ENCODE measurements at places on chromosomes 2 and 18.

- DNase-seq = no peak
Measured at GRCh38 chr2:107036293-107036692, 150.3 kb upstream of the ST6GAL2 start.

DNA sequence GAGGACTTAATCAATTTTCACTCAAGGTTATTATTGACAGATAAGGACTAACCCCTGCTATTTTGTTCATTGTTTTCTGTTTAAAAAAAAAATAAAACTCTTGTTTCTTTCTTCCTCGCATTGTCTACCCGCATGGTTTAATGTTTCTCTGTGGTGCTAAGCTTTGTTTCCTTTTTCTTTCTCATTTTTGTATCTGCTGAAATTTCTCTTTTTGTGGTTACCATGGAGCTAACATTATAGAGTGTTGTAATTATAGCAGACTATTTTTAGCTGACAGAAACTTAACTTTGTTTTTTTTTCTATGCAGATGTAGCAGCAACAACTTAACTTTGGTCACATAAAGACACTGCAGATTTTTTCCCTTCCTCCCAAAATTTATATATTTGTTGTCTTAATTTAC, 43.1 kb upstream of the CHN1 start:
- DNase-seq = no peak

DNA sequence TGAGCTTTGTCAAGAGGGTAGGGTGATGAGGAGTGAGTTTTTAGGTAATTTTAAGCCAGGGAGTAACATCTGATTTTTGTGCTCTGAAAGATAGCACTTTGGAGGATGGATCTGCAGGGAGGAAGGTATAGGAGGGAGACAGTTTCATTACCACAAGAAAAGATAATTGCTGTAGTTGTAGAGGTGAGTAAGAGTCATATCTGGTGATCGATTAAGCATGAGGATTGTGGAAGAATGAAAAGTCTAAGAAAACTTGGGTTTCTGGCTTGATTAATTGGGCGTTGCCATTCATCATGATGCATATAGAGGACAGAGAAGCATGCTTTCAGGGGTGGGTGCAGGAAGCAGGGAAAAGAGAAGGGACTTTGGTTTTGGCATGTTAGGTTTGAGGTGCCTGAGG, 18.5 kb downstream of the KCMF1 start:
- DNase-seq = no peak

GRCh38 chr2:196449083-196449482, 190.4 kb upstream of the CCDC150 start:
- DNase-seq = no peak

- DNase-seq = no peak
Measured at GRCh38 chr2:167940734-167941507, 306.5 kb downstream of the STK39 start.

- no peak for DNase-seq
Measured at GRCh38 chr18:28735731-28736130, 558.8 kb upstream of the CDH2 start.

DNA sequence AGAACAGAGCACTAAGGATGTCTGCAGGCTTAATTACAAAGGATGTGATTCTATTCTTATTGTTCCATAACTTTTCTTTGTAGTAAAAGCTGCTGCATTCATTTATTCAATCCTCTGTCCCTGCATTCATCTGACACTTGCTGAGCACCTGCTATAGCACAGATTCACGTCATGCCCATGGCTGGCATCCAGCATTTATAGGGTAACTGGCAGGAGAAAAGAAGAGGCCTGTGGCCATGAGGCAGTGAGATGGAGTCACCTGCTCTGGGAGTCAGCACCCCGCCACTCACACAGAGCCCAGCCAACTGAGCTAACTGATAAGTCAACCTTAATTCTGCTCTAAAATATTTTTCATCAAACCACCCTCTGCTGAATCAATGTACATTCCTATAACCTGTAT, 18.3 kb upstream of the CDC42EP3 start:
- no peak for DNase-seq

GRCh38 chr18:57784034-57784800, 18.9 kb downstream of the ATP8B1 start:
- DNase-seq = no peak

GRCh38 chr2:171965661-171966060, 34.1 kb upstream of the METAP1D start:
- DNase-seq = no peak

GRCh38 chr2:62152000-62152399, 43.9 kb upstream of the B3GNT2 start:
- DNase-seq = no peak

- no peak for DNase-seq
Measured at GRCh38 chr2:151575338-151575737, 158.9 kb downstream of the NEB start.

DNA sequence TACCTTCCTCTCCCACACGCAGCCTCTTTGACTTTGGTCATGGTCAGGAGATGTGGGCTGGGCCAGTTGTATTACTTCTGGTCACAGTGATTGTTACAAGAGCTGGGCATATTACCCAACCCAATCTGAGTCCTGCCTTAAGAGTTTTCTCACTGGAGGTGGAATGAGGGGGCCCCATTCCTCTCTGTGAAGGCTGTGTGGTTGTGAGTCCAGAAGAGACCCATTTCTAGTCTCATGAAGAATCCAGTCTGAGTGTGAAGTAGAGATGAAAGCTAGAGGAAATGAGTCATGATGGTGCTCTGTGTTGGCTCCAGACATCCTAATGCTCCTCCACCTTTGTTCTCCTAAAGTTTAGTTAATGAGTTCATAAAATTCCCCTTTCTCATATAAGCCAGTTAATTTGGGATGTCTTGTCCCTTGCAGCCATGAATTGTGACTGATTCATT, 50.8 kb upstream of the RASGRP3 start:
- no peak for DNase-seq

DNA sequence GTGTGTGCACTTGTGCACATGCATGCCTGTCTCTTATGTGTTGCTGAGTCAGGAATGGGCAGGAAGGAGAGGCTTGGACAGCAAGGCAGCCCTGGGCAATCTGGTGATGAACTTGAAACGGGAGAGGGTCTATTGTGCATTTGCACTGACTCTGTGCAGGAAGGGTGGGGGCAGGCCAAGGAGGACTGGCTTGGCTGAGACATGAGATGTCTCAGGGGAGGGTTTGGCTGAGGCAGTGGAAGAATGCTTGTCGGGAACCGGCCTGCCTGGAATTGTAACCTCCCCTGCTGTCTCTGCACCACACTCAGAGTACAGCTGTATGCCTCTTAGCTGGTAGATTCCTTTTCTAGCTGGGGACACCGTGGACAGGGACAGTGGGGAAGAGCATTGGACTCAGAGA, 176.1 kb upstream of the TNP1 start:
- DNase-seq = no peak

GRCh38 chr2:28389399-28390240, 3.0 kb upstream of the FOSL2 start:
- DNase-seq = peak; percentile 59

- no peak for DNase-seq
Measured at GRCh38 chr2:106115250-106115649, 78.9 kb downstream of the UXS1 start.

GRCh38 chr2:210917465-210917864, 361.1 kb downstream of the CPS1 start:
- DNase-seq = no peak

- DNase-seq = no peak
Measured at GRCh38 chr2:150431561-150432311, 55.7 kb downstream of the RND3 start.

DNA sequence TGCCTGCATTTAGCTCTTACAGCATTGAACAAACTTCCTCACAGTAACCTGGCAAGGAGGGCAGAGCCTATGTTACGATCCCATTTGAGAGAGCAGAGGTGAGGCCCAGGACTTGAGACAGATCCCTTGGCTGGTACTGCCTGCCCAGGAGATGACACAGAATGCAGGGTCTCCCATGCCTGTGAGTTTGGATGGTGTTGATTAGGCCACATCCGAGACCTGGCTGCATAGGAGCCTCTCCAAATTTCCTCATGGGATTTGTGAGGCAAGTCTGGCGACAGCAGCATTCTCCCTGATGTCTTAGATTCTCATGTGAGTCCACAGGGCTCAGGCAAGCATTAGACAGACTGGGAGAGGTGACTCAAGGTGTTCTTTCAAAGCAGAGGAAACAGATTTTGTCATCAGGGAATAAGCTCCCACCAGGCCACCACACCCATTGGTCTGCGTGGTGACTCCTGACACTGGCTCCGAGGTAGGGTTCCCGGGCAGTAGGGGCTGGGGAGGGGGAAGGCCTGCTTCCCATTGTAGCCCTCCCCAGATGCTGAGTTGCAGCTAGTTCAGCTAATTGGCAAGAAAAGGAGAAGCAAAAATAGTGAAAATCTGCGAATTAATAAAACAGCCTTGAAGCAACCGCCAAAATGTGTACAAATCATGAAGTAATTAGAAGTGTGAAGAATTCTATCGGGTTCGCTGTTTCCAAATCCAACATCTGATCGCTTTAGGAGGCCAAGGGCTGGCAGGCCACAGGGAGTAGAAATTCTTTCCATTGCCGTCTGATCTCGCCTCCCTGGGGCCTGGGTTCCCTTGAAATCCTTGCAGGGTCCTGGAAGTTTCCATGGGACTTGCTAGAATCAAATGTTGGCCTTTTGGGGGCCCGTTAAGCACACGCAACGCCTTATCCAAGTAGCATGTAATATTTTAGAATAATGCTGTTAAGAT, 68.0 kb downstream of the MAPK4 start:
- no peak for DNase-seq

GRCh38 chr18:76791106-76791505, 31.3 kb upstream of the ZNF236 start:
- no peak for DNase-seq

DNA sequence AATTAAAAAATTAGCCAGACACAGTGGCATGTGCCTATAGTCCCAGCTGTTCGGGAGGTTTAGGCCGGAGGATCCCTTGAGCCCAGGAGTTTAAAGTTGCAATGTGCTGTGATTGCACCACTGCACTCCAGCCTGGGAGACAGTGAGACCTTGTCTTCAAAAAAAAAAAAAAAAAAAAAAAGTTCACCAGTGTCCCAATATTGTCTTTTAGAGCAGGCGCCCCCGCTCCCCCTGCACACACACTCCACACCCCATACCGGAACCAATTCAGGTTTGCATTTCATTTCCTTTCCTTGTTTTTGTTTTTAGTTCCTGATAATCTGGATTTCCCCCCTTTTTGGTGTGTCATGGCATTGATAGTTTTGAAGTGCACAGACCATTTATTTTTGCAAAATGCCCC, 10.4 kb downstream of the TMEM87B start:
- DNase-seq = no peak

GRCh38 chr18:36560187-36560586, 262.7 kb downstream of the FHOD3 start:
- DNase-seq = no peak

GRCh38 chr18:73891572-73892421, 255.8 kb downstream of the FBXO15 start:
- no peak for DNase-seq

- DNase-seq = no peak
Measured at GRCh38 chr18:44969214-44969795, 288.6 kb downstream of the SETBP1 start.

DNA sequence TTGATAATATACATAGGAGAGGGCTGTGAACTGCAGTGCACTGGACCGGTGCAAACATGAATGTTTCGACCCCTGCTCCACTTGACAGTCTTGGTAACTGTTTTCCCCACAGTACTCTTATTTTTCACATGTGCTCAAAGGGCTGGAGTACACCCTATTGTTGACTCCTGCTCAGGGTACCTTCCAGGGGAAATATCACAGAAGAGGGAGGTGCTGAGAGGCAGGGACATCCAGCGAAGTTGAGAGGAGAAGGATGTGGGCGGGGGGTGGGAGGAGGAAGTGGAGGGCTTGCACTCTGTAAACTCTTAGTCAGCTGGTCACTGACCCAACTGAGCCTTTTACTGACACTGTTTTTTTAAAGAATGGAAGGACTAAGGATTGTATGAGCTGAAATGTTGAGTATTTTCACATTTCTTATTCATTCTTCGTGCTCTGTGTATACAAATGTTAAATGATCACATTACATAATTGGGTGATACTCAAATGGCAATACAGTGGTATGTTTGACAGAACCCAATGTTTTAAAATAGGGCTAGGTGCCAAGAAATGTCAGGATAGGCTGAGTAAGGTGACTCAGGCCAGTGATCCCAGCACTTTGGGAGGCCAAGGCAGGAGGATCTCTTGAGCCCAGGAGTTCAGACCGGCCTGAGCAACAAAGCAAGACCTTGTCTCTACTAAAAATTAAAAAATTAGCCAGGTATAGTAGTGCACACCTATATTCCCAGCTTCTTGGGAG, 10.0 kb downstream of the INPP4A start:
- no peak for DNase-seq

DNA sequence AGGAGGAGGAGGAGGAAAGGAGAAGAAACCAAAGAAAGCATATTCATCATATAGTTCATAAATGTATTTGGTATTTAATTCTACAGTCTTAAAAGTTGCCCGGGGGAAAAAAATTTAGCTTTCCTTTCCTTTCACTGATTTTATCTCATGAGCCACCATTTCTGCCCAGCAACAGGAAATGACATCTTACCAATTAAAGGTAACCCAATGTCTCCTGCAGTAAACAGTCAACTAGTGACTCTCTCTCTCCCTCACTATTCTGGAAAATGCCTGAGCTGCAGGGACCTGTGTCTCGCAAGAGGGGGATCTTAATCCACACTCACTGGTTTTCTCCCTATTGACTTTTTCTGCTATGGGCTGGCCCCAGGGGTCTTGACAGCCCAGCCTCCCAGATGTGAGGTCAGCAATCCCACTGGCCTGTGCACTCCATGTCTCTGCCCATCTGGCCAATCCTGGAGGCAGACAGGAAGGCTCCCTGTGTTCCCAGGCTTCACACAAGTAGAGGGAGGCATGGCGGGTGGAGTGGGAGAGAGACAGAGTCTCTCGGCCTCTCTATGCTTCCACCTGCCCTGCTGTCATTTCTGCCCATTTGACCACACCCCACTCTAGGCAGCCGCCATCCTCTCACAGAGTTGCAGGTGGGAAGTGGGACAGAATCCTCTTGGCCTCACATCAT, 85.4 kb upstream of the CABLES1 start:
- DNase-seq = no peak

- no peak for DNase-seq
Measured at GRCh38 chr2:53780056-53780455, 6.7 kb downstream of the ASB3 start.

DNA sequence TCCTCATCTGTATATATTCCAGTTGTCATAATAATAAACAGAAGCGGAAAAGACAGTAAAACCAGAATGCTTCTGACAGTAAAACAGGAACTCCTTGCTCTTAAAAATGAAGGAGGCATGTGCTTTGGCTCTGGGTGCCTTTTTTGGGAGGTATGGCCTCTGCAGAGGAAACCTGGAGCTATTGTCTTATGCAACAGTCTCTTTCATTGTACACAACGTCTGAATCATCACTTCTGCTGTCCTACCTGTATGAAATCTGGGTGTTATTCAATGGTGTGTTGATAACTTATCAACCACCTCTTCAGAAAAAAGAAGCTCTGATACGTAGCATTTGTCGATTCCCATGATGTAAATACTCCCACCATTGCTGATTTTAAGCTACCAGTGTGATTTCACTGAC, 64.8 kb downstream of the CDCA7 start:
- DNase-seq = no peak
